ENCODE measurements at places on chromosomes 4 and X.

DNA sequence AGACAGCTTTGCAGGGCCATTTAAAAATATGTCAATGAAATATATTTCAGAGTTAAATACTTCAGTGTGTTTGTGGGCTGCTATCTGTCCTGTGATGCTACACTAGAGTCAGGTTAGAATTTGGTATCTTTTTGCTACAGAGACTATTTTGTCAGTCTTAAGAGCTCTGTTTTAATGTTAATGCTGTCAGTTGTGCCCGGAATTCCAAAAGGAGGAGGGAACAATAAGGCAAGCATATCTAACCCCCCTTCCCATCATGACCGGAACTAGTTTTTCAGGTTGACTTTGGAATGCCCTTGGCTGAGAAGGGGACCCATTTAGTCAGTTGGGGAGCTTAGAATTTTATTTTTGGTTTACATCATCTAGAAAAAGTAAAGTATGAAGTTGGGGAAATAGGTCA lies 34.9 kb upstream of the SLC25A4 start:
- DNase-seq = no peak

DNA sequence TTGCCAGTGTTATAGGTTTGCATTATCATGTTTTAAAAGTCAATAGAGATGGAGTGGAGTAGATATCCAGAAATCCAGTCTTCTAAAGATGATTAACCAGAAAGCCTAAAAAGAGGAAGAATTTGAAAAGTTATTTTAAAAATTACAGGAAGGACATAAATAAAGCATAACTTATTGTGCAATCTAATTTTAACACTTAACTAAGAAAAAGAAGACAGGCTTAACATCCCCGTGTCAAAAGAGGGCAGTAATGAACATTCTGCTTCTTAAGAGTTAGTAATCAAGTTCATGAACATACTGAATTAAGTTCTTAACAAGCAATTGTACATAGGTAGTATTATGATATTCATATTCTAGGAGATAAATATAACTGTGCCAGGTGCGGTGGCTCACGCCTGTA lies 39.3 kb downstream of the ELF2 start:
- DNase-seq = no peak

- no peak for DNase-seq
These were observed 66.6 kb upstream of the ENPP6 start for GRCh38 chr4:184284336-184284690.

DNA sequence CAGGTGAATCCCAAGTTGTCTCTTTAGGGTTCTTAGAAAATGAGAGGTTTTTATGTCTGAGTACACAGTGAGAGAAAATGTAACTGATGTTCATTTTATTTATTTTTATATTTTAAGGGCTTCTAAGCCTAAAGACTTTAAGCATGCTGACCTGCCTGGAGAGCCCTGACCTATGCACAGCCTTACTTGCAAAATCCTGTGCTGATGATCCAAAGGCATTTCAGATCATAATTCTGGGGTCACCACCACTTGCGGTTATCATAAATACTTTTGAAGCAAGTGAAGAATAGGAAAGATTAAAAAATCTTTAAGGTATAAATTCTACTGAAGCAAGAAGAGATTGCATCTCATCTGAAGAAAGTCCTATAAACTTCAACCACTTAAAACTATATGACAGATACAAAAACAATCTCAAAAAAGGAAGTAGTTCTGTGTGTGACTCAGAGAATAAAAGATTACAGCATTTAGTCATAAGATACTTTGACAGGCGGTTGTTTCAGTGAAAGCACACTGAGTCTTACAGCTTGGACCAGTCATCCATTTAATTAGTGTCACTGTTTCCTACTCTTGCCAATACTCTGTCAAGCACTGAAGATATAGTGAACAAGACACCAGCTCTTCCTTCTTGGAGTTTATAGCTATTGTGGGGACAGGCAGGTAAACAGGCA lies 245.2 kb upstream of the DIPK2B start:
- no peak for DNase-seq

- no peak for DNase-seq
These were observed 42.8 kb upstream of the PRDM8 start for GRCh38 chr4:80154545-80154933.

DNA sequence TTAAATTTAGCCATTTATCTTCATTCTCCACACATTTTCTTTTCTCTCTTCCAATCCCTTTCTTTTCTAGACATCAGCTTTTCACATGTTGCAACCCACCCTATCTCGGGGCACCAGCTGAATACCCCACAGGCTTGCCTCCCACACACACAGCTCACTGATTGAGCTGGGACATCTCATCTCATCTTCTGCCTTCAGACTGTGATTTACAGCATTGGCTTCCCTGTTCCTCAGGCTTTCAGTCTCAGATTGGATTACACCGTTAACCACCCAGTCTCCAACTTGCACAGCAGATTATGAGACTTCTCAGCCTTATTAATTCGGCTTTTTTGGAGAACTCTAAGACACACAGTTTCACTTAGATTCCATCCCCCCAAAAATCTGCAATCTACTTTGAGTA lies 93.7 kb downstream of the PRSS12 start:
- no peak for DNase-seq

DNA sequence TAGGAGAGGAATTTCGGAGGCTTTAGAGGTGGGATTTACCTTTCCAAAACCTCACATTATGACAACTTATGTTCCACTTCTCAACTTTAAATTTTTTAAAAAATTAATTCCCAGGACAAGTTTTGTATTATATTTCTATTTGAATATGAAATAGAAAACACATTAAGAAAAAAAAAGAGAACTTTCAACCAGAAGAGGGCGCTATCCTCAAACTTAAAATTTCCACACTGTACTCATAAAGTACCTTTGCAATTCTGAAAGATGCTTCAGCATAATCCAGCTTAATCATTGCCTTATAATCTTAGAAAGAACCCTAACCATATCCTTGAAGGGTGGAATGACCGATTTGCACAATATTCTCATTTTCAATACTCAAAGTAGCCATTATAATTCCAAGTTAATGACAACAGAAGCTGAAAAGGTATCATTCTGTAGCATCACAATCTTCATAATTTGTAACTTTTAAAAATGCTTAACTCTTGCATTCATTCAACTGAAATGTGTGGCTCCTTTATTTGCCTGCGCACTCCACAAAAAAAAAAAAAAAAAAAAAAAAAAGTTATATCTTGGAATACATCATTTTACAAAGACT lies 158.0 kb downstream of the KCNIP4 start:
- no peak for DNase-seq

DNA sequence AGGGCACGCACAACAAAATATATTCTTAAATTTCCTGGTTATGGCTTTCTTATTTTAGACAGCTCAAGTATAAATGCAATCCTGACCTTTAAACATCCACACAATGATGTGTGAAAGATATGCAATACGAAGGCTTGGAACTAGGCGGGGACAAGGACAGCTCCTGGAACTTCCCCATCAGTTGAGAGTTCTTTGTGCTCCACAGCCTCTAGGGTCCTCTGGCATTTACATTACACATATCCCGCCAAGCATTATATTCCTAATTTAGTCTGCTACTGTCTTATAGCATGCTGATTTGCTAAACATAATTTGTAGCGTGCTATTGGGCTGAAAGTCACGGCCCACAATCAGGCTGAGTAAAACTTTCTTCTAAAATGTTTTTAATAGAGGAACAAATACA lies 74.4 kb downstream of the FTHL17 start:
- DNase-seq = no peak

GRCh38 chr4:56530269-56531148 lies 24.9 kb downstream of the ARL9 start:
- peak; percentile 65 for DNase-seq

DNA sequence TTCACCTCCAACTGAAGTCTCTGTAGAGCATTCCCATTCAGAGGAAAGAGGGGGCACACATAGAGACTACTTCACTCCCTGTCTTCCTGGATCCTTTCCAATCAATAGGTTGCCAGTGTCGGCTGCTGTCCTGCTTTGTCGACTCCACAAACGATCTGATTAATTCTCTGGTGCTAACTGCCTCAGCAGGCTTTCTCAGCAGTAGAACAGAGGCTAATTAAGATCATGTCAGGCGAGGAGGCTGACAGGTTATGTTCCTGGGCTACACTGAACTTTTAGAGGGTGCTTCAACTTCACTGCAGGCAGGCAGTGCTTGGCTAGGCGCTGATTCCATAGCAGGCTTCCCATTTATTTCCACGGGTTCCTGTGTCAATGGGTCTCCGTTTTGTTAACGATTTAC lies 79.2 kb downstream of the GRIA3 start:
- DNase-seq = no peak

- no peak for DNase-seq
These were observed 323.6 kb downstream of the BCOR start for GRCh38 chrX:39773923-39774773.

- no peak for DNase-seq
These were observed 117.9 kb upstream of the FAM9B start for GRCh38 chrX:9151772-9152307.

DNA sequence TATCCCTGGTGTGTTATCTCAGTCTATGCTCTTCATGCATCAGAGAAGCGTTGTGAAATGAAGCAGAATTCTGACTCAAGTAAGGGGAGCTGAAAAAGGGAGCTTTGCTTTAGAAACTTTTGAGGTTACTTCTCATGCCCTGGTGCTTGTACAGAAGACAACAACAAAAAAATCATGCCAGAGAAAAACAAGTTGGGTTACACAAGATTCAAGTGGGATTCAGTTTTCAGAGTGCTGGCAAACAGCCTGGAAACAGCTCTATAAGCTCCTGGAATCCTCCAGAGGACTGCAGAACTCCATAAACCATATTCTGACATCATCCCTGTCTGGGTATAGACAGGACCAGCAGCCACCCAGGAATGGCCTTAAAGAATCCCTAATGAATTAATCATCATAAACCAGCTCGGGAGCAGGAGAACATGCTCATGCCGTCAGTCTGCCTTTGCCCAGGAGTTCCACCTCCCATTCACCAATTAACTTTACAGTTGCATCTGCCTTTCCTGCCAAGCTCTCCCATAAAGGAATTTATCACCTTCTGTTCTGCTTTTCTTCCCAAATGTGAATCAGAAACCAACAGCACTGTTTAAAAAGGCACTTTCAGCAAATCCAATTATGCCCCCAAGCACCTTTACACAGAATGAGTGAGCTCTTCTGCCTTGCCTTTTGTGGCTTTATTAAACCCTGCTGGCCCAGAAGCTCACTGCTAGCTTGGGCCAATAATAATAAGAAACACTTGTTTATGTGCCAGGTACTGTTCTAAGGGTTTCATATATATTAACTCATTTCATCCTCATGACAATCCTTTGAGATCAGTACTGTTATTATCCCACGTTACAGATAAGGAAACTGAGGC lies 54.5 kb upstream of the FBXW7 start:
- DNase-seq = no peak

DNA sequence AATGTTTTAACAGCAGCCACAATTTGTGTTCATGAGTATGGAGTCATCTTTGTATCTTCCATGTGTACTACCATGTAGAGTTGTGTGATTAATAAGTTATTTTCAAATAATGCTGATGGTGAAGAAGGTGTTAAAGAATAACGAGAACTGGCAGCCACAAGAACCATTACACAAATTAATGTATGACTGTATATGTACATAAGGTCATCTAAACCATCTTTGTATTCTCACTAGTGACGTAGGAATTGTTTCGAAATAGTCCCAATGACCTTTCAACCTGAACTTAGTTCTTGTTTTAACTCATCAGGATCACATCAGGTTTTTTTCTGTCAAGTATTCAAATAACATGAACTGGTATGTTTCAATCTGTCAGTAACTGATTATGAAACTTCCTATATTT lies 48.3 kb upstream of the NOCT start:
- DNase-seq = no peak

GRCh38 chr4:47194036-47194737 lies 162.8 kb downstream of the GABRB1 start:
- no peak for DNase-seq

DNA sequence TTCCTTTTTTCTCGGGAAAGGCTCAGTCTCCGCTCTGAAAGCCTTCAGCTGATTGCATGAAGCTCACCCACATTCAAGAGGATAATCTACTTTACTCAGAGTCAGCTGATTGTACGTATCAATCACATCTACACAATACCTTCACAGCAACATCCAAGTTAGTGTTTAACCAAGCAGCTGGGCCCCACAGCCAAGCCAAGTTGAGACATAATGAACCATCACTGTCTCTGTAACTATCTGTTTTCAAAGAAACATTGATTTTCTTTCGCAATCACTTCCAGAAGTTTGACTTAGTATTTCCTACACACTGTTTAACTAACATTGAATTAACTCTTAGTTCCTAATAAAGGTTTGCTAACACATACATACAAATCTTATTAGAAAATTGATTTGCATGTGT lies 40.3 kb downstream of the RWDD4 start:
- no peak for DNase-seq

Measured in stimulated activated CD8-positive, alpha-beta memory T cell treated with anti-CD3 and anti-CD28 coated beads, Interleukin-4, amount 100 ng/mL, for 4 hours (primary cell).